ENCODE measurements at places on chromosomes 1 and 21.

DNA sequence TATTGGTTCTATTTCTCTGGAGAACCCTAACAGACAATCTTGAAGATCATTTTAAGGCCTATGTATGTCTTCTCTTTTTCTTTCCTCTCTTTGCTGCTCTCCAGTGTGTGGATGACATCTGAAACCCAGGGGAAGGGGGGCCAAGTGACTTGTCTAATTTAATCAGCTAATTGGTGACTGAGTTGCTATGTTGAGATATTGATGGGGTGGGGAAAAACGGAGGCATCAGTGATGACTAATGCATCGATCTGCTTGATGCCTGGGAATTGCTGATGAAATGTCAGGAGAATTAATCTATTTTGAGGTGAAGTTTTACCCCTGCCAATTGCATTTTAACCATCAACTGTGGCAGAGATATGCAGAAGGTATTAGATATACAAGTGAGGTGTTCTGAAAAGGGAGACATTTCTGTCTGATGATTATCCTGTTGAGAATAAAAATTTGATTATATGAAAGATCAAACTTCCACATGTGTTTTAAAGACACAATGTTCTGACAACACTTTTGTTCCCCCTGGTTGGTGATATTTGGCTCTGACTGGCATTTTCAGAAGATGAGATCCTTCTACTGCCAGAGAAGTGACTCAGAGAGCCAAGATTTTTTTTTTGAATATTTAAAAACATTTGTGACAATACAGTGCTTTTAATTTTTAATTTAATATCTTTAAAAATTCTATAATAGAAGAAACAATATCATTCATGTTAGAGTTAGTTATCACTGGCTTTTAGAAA is 18.7 kb upstream of the PTGFR start:
- DNase-seq = no peak

DNA sequence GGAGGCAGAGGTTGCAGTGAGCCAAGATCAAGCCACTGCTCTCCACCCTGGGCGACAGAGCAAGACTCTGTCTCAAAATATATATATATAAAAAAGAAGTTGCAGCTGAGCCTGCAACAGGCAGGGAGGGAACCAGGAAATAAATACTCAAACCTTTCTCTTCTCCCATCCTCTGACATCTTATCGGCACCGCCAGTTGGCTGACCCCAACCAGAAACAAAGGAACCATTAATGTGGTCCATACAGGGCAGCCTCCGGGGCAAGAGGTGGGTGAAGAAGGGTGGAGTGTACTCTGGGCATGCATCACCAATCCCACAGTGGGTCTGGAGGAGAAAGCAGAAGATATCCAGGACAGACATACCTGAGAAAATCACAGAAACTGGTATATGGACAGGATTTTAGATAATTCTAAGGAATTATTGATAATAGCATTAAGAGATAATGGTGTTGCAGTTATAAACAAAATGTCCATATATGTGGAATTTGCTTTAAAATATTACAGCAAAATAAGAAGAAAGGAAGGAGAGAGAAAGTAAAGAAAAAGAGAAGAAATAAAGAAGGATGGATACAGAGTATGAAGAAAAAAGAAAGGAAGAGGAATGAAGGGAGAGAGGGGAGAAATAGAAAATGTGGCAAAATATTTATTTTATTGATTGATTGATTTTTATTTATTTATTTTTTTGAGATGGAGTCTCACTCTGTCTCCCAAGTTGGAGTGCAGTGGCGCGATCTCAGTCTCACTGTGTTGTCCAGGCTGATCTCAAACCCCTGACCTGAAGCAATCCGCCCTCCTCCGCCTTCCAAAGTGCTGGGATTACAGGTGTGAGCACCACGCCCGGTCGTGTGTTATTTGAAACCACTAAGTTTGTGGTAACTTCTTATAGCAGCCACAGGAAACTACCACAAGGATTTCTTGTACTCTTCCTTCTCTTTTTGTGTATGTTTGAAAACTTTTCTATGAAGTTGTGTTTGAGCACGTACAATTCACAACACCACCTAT is 4.1 kb upstream of the PTAFR start:
- DNase-seq = no peak

DNA sequence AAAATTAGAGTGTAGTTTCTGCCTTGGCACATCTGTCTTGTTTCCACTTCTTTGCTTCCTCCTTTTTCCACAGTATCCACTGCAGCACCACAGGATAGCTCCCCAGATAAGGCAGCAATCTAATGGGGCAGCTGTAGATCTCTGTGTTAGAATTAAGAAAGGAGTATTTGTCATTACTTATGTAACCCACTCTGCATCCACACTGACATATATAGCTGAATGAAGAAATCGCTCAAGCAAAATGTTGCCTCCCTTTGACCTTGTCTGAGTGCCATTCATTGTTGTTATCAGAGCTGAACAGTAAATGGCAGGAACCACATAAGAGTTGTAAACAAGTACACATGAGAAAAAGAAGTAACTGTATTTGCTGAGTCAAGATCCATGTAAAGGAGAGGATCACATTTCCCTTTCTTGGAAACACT is 45.9 kb upstream of the DPH5 start:
- no peak for DNase-seq

GRCh38 chr1:209863766-209864485 is 36.2 kb downstream of the UTP25 start:
- no peak for DNase-seq

DNA sequence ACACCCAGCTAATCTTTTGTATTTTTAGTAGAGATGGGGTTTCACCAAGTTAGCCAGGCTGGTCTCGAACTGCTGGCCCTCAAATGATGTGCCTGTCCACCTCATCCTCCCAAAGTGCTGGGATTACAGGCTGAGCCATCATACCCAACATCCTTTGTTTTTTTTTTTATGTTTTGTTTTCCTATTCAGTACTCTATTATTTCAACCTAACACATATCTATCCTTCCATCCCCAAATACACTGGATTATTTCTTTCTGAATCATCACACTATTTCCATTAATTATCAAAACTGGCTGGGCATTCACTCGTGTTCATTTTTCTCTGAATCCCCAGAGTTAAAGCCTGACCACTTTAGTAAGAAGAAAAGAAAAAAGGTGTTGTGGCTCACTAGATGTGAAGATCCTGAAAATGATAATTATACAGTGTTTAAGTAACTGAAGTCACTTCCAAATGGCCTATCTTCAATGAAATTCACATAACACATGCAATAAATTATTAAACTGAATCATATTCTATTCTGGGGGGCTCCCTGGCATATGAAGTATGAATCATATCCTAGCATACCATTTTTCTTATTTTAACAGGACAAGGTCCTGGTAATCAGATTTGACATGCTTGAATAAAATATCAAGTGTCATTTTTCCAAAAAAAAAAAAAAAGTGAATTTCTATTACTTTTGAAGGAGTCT is 1754.2 kb downstream of the BRINP3 start:
- DNase-seq = no peak

GRCh38 chr1:180198196-180198595 is 31.9 kb upstream of the LHX4 start:
- DNase-seq = no peak

DNA sequence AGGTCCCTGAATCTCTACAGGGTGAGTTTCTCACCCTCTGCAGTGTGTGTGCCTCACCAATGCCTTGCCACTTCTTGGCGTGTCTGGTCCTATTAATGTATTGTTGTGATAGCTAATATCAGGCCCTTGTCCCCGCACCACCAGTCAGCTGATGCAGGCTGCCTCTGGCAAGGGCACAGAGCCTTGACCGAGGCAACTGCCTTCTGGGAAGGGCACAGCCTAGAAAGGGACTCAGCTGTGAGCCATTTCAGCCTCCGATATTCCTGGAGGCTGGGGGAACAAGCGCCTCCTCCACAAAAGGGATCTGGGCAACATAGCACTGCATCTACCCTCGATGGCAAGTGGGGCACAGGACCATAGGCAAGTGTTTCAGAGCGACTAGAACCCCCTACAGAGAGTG is 27.0 kb downstream of the IL10RB start:
- no peak for DNase-seq

DNA sequence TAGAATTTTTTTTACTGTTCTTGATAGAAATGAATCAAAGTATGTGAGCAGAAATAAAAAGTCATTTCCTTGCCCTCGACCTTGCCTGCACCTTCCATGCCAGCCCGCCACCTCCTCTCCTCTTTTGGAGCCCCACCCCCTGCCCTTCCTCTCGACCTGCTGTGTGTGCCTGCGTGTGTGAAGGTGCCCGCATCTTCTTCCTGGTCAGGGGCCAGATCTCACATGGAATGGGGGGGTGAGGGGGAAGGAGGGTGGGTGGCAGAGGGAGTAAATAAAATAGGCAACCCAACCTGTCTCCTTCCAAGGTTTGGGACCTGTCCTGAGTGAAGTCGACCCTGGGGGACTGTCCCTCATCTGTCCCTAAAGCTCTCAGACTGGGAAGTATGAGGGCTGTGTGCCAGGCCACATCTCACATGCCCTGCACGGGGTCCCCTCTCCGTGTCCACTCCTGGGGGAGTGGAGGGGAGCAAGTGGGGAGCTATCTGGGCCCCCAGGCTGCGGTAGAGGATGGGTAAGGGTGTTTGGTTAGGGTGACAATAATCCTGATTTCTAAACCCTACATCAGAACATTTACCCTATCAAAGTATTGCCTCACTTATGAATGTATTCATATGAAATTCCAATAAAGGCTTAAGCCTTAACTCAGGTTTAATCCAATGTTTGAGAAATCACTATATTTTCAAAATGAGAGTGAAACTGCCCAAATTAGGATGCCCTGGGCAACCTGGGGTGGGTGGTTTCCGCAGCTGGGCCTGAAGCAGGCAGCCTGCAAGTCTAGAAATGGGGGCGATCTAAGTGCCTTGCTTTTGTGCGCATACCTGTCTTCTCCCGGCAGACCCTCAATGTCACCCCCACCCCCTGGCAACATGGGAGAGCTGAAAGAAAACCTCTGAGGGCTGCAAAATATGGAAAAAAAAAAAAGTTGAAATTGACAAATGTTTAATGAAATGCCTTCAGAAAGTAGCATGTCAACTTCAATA is 15.4 kb downstream of the AMPD2 start:
- no peak for DNase-seq

GRCh38 chr1:10429868-10430215 is 391 bp upstream of the CENPS start:
- no peak for DNase-seq

GRCh38 chr1:211018690-211019089 is 115.3 kb downstream of the KCNH1 start:
- no peak for DNase-seq

Data from kidney epithelial cell (primary cell).